ENCODE measurements at places on chromosomes 4 and X. TPM values are rescaled to one million over a fixed set of nuclear protein-coding genes. Genes with fewer than 3 reads are reported as not detected.

RHOXF2B gene
- total RNA-seq, result not detected

FAAH2 gene
- total RNA-seq, result 0.54 TPM

PFKFB1 gene
- 0.10 TPM for total RNA-seq

RPGR gene
- total RNA-seq, result 15.2 TPM

TMLHE gene
- total RNA-seq, result 10.1 TPM

SMIM31 gene
- total RNA-seq, result 0.05 TPM

STPG2 gene
- not detected for total RNA-seq

UGT2B15 gene
- 0.03 TPM for total RNA-seq

TCEAL6 gene
- total RNA-seq, result not detected

IGSF1 gene
- 0.28 TPM for total RNA-seq

FAM13A gene
- 5.7 TPM for total RNA-seq

HMX1 gene
- total RNA-seq, result 0.10 TPM

PPP2R2C gene
- 37.4 TPM for total RNA-seq

F8A1 gene
- 90.1 TPM for total RNA-seq

KDR gene
- 0.10 TPM for total RNA-seq

CLCN4 gene
- total RNA-seq, result 5.1 TPM

SSX3 gene
- total RNA-seq, result not detected

CT45A8 gene
- not detected for total RNA-seq

HELT gene
- total RNA-seq, result not detected

FUNDC1 gene
- total RNA-seq, result 22.4 TPM

DRD5 gene
- not detected for total RNA-seq

GPR82 gene
- not detected for total RNA-seq

CORIN gene
- total RNA-seq, result not detected

PRSS12 gene
- total RNA-seq, result 0.31 TPM

RPA4 gene
- total RNA-seq, result 0.24 TPM

All from A549 treated with AZD2906 at 1 μM for 4 hours (cell line).